Stimulated activated CD4-positive, alpha-beta T cell treated with anti-CD3 and anti-CD28 coated beads, Interleukin-12 subunit alpha, Interleukin-12 subunit beta, amount 100 ng/mL, for 4 hours (primary cell): ENCODE measurements at places on chromosomes 16 and 17.

DNA sequence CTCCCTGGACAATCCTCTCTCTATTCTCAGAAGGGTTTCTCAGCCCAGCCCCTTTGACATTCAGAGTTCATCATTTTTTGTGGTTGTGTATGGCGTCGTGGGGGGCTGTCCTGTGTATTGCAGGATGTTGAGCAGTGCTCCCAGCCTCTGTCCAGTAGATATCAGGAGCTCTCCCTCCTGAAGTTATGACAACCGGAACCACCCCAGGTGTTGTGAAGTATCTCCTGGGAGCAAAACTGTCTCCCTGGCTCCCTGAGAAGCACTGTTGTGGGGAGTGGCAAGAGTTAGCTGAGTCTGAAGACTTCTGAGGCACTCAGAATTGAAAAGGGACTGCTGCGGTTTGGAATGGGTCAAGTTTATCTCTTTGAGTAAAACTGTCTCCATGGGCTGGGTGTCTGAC lies 55.9 kb upstream of the MGAT5B start:
- DNase-seq, result no peak

- DNase-seq, result peak; percentile 10
Observed at GRCh38 chr17:54900457-54901229, at the start of gene TOM1L1. Gene TOM1L1, plus strand, starts transcription at chr17:54900852. Its CDS starts 14 bp downstream, at chr17:54900866.

DNA sequence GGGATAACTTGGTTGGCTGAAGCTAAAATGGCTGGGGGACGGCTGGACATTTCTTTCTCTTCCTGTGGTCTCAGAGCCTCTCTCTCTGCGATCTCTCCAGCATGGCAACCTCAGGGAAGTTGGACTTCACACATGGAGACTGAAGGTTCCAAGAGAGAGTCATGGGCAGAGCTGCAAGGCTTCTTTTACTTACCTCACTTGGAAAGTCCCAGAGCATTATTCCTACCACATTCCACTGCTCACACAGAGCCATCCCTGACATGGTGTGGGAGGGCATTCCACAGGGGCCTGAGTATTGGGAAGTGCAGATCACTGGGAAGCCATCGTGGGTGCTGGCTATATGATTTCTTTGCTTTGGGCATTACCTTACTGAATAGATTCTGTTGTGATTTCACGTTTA lies 9.8 kb upstream of the SLC6A2 start:
- no peak for DNase-seq

DNA sequence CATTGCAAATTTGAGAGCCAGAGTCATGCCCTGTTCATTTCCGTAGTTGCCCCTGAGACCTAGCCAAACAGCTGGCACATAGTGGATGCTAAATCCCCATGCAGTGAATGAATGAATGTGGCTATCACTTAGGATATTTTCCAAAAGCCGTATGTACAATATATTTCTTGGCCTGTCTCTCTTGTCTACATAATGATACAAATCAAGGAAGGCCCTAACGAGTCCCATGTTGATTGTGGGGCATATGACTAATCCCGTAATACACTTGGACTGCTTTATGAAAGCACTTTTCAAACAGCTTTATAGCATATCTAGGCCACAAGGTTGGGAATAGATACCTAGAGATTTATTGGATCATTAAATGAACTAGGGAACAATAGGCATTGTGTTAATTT lies 478.0 kb downstream of the SLC39A11 start:
- DNase-seq, result no peak

- no peak for DNase-seq
Observed at GRCh38 chr17:77885678-77886386, 72.7 kb upstream of the TNRC6C start.

DNA sequence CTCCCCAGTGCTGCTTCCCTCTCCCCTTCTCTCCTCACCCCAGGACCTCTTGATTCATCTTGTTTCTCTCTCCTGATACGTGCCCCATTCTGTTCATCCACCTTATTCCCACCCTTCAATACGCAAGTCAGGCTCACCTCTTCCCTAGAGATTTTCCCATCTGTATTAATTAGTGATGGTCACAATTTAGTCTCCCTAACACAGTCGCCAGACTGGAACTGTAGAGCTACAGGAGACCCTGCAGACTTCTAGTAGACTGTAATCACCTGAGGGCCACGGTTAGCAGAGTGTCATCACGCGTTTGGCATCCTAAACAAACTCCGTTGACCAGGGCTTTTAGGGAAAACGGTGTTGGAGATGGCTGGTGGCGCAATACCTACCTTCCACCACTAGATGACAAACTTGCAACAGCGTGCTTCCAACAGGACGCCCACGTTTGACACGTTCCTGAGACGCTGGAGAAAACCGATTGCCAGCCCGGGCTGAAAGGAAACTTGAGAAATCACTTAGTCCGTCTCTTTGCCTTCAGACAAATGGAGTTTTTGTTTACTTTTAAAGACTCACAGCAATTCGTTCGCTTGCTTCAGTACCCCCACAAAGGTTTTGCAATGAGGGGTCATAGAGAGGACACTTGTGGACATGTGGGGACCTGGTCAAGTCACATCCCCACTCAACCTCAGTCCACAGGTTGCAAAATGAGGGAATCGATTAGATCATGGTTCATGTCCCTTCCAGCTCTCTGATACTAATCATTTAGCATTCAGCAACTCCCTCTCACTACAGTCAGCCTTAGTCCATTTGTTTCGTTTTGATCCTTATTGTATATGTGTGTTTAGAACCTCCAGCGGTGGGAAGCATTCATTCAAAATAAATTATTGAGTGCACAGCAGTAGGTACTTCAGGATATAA lies 20.6 kb downstream of the MYL4 start:
- peak; percentile 64 for DNase-seq

DNA sequence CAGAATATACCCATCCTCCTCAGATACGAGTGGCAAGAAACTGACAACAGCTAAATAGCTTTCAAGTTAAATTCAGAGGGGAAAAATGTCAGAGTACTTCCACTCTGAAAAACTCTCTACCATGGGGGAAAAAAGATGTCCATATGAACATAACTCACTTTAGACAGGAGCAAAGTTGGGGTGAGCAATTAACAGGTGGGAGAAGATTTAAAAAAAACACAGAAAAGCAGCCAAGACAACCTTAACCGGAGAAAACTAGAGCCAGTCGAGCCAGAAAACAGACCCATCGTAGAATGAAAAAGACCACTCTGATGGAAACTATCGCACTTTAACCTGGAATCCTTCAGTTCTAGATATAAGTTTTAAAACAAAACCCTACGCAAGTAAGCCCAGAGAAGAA lies 833 bp downstream of the TERF2 start:
- DNase-seq, result no peak

GRCh38 chr16:82182266-82183003 lies 12.4 kb upstream of the MPHOSPH6 start:
- DNase-seq, result no peak

DNA sequence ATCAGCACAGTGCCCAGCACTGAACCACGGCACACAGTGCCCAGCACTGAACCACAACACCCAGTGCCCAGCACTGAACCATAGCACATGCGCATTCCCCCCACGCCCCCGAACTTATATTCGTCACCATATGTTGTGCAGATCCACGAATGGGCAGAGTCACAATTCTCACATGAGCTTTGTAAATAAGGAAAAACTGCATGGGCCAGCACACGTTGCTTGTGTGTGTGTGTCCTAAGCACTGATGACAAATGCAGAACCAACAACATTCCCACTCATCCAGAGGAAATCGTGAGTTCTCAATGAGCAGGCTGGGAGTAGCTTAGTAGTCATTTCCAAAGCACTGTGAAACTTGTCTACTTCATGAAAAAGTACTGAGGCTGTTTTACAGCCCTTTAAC lies 70.0 kb downstream of the ADCY9 start:
- no peak for DNase-seq

GRCh38 chr17:77385750-77386501 lies 245.2 kb downstream of the SEC14L1 start:
- DNase-seq, result no peak

DNA sequence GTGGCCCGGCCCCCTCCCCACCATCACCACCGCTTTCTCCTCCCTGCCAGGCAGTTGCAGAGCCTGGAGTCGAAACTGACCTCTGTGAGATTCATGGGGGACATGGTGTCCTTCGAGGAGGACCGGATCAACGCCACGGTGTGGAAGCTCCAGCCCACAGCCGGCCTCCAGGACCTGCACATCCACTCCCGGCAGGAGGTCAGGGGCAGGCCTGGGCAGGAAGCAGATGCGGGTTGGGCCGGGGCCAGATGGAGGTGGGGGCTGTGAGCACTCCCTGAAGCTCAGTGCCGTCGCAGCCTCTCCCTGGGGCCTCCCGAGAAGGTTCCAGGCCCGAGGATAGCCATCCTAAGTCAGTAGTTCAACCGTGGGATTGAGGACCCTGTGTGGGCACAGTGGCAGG lies 14.2 kb upstream of the ADGRG3 start:
- DNase-seq, result no peak
